ENCODE measurements at places on chromosomes 5 and 9.

DNA sequence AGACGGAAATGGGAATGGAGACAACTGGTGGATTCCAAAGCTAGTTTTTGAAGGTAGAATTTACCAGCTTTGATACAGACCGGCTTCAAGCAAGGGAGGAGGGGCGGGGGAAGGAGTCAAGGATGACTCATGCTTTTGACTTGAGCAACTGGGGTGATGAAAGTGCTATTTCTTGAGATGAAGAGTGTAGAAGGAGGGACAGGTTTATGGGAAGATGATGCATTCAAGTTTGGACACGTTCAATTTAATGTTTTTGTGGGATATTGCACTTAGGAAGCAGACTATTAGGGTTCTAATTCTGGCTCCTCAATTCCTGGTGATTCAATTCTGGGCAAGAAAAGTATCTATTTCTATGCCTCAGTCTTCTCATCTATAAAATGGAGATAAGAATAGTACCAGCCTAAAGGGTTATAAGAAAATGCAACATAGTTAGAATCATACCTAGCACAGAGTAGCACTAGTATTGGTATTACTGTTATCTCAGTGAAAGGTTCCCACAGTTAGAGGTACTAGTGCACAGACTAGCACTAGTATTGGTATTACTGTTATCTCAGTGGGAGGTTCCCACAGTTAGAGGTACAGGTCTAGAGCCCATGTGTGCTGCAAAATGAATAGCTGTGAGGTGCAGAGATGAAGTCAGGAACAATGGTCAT is 4.6 kb downstream of the NIPAL4 start:
- peak; percentile 53 for DNase-seq

DNA sequence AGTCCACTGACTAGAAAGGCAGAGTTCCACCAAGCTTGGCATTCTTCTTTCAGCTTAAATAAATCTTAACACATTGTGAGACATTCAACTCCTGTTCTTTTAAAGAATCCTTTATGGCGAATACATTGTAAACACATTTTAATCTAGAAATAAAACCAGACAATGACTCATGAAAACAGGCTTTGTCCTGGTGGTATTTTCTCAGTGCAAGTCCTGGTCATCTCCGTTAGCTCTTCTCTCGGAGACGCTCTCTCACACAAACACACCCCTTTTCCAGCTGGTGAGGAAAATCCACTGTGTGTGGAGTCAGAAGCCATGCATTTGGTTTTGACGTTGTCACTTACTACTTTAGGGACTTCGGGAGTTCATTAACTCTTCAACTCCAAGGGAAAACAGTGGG is 140.4 kb downstream of the AUH start:
- no peak for DNase-seq

DNA sequence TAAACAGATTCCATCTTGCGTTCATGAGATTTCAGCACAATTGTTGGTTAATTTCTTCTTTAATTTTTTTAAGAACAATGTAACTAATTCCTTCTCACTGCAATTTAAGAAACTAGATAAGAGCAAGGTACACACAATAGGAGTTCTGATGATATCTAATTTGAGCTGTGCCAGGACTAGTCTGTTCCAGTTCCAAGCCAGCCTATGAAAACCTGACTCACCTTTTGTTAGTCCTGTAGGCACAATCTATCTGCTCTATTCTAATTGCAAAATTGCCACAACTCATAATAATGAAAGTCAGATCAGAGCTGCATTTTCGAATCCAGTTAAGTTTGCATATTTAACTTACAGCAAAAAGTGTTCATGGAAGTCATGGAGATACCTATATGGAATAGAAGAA is 494.1 kb upstream of the TUSC1 start:
- DNase-seq, result no peak

GRCh38 chr9:137298401-137299202 is 3.5 kb downstream of the NRARP start:
- no peak for DNase-seq

DNA sequence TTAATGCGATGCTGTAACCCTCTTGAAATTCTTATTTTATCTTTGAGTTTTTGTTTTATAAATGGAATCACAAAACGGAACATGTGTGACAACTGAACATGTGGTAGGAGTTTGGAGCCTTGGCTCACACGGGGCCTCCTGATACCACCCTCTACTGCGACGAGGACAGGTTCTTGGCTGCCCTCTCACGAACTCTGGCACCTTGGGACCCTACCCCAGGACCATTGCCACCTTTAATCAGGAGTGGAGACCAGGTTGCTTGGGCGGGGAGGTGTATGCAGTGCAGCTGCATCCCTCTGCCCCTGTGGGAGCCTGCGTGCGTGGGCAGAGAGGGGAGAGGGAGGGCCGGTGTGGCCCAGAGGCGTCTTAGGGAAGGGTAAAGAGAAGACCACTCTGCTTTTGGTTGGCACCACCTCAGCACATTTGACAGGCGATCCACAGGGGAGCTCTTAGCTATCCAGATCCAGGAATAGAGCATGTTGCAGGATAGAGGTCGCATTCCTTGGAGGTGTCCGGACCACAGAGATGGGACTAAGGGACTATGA is 753.9 kb upstream of the PTPRD start:
- DNase-seq, result no peak

- no peak for DNase-seq
Measured at GRCh38 chr9:137880160-137880975, 2.8 kb downstream of the CACNA1B start.

DNA sequence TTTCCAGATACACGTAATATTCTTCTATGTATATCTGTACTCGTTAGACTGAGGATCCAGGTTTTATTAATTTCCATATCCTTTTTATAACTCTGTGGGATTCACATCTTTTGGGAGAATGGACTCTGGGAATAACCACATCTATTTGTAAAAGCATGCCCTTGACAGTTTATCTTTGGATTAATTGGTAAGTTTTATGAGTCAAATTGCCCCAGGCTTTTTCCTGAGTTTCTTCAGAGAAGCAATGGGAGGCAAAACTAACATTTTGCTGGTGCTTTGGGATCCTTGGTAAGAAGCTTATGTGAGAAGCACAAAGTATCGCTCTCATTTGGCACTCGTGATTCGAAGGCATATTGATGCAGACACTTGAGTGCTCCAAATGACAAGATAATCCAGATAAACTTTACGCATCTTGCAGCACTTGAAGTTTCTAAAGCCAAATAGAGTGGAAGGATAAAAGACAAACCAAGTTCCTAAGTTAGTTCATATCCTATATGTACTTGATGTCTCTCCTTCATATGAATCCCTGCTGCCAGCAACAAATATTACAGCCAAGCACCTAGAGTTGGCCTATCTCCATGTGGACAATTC is 324.7 kb downstream of the TLE4 start:
- DNase-seq, result no peak

DNA sequence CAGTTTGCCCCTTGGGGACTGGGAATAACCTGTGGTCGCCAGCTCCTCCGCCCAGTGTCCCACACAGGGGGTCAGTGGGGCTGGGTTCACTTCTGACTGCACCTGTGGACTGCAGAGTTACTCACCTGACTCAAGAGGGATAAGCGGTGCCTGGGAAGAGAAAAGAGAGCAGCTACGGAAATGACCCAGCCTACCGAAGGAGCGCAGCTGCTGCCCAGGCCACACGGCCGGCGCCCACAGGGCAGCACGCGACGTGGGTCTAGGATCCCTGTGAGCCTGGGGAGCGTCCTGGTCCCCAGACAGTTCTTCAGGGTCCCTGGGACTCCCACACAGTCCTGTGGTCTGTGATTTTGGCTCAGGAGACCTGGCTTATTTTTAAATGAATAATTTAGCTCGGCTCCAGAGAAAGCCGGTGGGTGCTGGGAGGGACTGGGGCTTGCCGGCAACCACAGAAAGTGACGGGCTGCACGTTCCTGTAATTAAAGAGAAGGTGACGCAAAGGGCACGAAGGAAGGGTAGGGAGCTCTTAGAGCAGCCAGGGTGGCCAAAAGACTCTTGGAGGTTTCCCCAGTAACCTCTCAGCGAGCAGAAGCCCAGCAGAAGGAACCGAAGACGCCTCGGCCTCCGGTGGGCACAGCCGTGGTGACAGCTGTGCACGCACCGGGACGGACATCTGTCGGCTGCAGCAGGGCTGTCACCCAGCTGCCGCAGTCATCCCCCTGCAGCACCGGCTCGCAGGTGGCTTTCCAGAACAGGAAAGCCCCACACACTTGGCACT is 97.5 kb upstream of the FCN2 start:
- DNase-seq, result no peak

DNA sequence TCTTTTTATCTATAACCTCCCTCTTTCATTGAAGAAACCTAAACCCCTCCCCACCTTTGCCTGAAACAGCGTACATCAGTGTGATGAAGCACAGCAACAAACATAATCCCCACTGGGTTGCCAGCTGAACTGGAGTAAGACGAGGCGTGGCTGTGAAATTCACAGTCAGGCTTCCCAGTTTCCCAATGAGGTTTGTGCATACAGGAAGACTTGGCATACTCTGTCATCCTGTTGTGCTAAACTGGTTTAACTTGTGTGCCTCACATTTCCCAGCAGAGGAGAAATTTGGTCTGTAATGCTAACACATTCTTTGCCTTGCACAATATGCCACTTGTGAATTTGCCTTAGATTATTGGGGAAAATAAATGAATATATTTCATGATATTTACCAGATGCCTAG is 121.5 kb downstream of the SV2C start:
- no peak for DNase-seq

- no peak for DNase-seq
Measured at GRCh38 chr5:148471379-148471778, 87.6 kb downstream of the FBXO38 start.

GRCh38 chr5:22242532-22242931 is 610.6 kb downstream of the CDH12 start:
- no peak for DNase-seq

- DNase-seq, result no peak
Measured at GRCh38 chr9:120736881-120737280, 22.6 kb upstream of the MEGF9 start.

Measured in GM12864 (cell line).